Thoracic aorta (tissue), 2 donors: ENCODE measurements at places on chromosomes 7 and 10. TPM values are rescaled to one million over a fixed set of nuclear protein-coding genes. Genes with fewer than 3 reads are reported as not detected.

DENND11 gene
- total RNA-seq: 37.8 TPM

FEZF1 gene
- total RNA-seq: not detected

DGKI gene
- 10.3 TPM for total RNA-seq

EPHB4 gene
- 29.4 TPM for total RNA-seq

SLC37A3 gene
- total RNA-seq: 66.5 TPM

CTAGE4 gene
- total RNA-seq: 5.8 TPM

HOXA1 gene
- total RNA-seq: not detected

DNA sequence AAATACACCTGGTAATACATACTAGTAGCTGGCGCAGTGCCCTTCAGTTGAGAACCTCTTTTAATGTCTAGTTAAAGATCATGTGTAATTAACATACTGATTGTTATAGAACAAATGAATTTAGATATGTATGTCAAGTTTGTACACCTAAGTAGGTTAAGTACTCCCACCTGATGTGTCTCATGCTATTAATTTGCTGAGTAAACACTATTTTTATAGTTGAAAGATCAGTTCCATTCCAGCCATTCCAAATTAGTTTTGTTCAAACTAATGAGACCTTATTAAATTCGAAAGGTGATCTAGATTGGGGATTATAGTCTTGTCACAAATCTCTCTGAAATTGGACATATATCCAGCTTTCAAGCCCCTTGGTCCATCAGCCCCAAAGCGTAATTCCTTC, 710.0 kb downstream of the LRMDA start:
- no peak for DNase-seq
- H3K27me3 ChIP-seq: no peaks in the 10 kb centered on the region
- H3K4me3 ChIP-seq: no peak overlapping the region
- no peaks in the 10 kb centered on the region for H3K4me1 ChIP-seq
- no peak overlapping the region for H3K27ac ChIP-seq

GRCh38 chr10:17100586-17100985, 29.0 kb downstream of the CUBN start:
- H3K4me1 ChIP-seq: peaks cover 9% of the 10 kb centered on the region
- H3K27ac ChIP-seq: no peak overlapping the region
- H3K36me3 ChIP-seq: no peaks in the 10 kb centered on the region
- no peak overlapping the region for H3K4me3 ChIP-seq

DNA sequence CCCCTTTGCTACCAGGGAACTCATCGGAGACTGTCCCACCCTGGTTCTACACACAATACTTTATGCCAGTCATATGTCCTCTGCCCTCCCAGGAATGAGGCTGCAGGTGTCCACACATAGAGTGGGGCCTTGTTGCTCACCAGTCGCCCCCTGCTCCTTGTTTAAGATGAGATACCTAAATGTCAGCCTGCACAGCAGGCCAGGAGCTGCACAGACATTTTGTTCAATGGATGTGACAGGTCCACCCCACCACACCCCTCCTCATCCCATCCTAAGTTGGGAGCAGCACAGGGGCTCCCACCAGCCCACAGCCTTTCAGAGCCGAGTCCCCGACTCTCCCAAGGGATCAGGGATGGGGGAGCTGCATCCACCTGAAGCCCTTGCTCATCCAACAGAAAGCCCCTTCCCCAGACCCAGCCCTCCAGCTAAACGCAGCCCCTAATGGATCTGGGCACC, 6.2 kb upstream of the GRID1 start:
- H3K36me3 ChIP-seq: no peaks in the 10 kb centered on the region
- no peak overlapping the region for H3K27ac ChIP-seq
- DNase-seq: no peak
- no peaks in the 10 kb centered on the region for H3K27me3 ChIP-seq
- no peak overlapping the region for H3K4me3 ChIP-seq
- H3K4me1 ChIP-seq: peaks cover 3% of the 10 kb centered on the region

- no peaks in the 10 kb centered on the region for H3K27me3 ChIP-seq
- peak overlapping the region; percentile 24 for H3K4me3 ChIP-seq
- H3K36me3 ChIP-seq: no peaks in the 10 kb centered on the region
- H3K27ac ChIP-seq: no peak overlapping the region
Measured at GRCh38 chr10:4013651-4014121, 228.7 kb upstream of the KLF6 start.

- H3K4me1 ChIP-seq: no peaks in the 10 kb centered on the region
- H3K27me3 ChIP-seq: no peaks in the 10 kb centered on the region
- H3K4me3 ChIP-seq: no peak overlapping the region
- peaks cover 41% of the 10 kb centered on the region for H3K36me3 ChIP-seq
Measured at GRCh38 chr7:2212906-2213305, 19.8 kb downstream of the MAD1L1 start.

DNA sequence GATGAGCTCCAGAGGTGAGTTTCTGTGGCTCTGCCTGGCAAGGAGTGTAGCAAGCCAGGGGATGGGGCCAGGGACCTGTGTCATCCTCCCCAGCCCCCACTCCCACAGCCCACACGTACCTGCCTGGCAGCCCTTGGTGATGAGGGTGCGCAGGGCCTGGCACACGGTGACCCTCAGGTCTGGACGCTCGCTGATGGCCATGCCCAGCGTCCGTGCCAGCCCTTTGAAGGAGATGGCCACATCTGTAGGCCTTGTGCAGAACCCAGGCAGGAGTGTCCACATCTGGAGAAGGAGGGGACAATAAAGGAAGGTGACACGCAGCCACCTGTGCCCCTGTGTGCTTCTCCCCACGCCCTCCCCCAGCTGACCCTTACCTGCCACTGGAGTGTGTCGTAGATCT, 27.7 kb downstream of the RRP12 start:
- H3K4me1 ChIP-seq: no peaks in the 10 kb centered on the region
- no peak overlapping the region for H3K4me3 ChIP-seq
- peaks cover 25% of the 10 kb centered on the region for H3K36me3 ChIP-seq
- H3K27ac ChIP-seq: no peak overlapping the region
- no peak for DNase-seq

GRCh38 chr10:96850825-96851224, 18.7 kb downstream of the LCOR start:
- H3K27me3 ChIP-seq: no peaks in the 10 kb centered on the region
- H3K4me3 ChIP-seq: no peak overlapping the region
- peaks cover 11% of the 10 kb centered on the region for H3K4me1 ChIP-seq
- no peaks in the 10 kb centered on the region for H3K36me3 ChIP-seq

DNA sequence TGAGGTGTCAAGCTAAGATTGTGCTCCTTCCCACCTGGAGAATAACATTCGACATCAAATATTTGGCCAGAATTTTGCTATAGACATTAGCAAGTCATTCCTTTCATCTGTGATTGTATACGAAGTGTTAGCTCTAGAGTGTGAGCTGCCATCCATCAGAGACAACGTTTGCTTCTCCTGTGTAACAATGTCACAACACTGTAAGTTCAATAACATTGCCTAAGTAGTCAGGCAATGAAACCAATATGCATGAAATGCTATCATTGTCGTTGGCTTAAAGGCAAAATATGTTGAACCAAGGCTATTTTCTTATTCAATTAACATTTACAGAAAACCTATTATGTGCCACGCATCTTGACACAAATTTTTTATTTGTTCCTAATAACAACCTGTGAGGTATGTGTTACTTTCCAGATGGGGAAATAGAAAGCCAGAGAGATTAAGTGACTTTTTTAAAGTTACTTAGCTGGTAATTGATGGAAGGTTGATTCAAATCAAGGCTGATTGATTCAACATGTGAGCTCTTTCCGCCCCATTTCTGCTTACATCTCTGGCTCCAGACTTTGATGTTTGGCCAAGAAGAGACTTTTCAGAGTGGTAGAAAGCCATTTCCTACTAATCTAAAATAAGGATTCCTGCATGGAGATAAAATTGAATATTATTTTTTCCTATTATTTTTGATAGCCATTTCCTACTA, 32.0 kb downstream of the BET1 start:
- DNase-seq: no peak
- H3K36me3 ChIP-seq: no peaks in the 10 kb centered on the region
- H3K4me1 ChIP-seq: no peaks in the 10 kb centered on the region
- no peak overlapping the region for H3K27ac ChIP-seq

DNA sequence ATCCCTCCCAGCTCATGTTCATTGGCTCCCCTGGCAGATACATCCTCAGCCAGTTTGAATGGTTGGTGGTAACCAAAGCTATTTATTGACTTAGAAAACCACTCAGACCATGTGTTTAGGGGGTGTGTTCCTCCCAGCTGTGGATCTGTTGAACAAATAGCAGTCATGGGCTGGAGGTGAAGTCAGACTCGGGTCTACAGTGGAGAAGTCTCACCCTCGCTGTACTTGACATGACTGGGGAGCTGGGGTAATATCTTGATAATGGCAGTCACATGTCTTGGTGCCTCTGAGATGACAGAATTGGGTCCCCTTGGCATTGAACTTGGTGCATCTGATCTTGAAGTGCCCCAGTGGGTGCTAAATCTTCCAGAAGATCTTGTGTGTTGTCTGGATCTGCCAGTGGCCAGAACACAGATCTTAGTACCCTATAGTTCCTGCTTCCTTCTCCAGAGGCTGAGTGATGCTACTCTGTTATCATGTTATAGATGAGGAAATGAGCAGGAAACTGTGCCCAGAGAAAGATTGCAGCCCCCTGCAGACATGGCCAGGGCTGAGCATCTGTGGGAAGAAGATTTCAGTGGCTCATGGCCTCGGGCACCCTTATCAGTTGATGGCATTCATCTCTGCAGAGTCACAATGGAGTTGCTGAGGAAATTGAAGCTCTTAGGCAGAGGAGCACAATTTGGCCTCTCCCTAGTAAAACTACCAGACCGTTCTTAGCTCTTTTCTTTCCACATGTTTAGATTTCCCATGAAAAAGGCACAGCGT, 50.4 kb downstream of the ADRA2A start:
- no peaks in the 10 kb centered on the region for H3K27me3 ChIP-seq
- H3K4me1 ChIP-seq: no peaks in the 10 kb centered on the region

- no peak overlapping the region for H3K4me3 ChIP-seq
- H3K27ac ChIP-seq: no peak overlapping the region
- H3K36me3 ChIP-seq: no peaks in the 10 kb centered on the region
- H3K4me1 ChIP-seq: peaks cover 39% of the 10 kb centered on the region
- H3K27me3 ChIP-seq: no peaks in the 10 kb centered on the region
Measured at GRCh38 chr7:70384024-70384423, 747.9 kb upstream of the GALNT17 start.

DNA sequence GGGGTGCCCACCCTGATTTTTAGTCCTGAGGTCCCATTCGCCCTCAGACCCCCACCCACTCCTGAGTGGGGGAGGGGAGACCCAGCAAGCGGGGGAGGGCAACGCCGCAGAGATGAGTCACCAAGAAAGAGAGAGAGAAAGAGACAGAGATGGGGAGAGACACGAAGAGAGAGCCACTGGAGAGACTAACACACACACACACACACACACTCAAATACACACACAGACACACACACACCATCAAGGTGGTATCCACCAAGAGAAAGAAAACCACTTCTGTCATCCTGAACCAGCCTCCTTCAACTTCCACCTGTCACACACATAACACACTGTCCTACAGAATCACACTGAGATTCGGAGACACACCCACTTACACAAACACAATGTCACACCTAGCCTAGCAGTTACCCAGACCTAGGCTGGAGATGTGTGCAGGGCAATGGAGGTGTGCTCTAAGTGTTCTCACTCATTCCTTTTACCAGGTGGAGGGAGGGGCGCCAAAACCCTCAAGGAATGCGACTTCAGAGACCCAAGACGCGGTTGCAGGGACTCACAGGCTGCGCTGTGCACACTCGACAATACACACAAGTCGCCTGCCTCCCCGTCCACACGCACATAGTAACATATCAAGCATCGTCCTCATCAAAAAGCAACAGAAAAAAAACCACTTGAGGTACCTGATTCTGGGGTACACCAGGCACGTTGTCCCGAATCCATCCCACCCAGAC, 3.9 kb upstream of the VGF start:
- H3K27me3 ChIP-seq: peaks cover 49% of the 10 kb centered on the region
- H3K27ac ChIP-seq: no peak overlapping the region
- no peak overlapping the region for H3K4me3 ChIP-seq

- no peaks in the 10 kb centered on the region for H3K27me3 ChIP-seq
- no peak overlapping the region for H3K4me3 ChIP-seq
- H3K27ac ChIP-seq: no peak overlapping the region
- no peaks in the 10 kb centered on the region for H3K4me1 ChIP-seq
Measured at GRCh38 chr7:97506728-97507127, 225.2 kb upstream of the TAC1 start.

DNA sequence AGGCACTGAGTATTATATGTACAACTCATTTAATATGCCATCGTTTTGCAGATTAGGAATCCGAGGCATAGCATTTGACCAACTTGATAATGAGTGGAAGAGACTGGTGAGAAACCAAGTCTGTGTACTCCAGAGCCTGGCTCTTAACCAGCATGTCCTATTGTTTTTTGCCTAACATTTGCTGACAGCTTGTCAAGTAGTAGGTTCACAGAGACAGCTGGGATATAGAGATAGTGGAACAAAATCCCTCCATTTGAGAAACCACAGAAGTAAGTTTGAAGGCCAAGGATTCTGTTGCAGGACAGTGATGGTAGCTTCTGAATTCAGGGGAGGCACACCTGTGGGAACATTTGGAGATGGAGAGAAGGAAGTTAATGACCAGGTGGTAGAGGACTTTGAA, 206.9 kb upstream of the PRPS1L1 start:
- no peak overlapping the region for H3K27ac ChIP-seq
- no peaks in the 10 kb centered on the region for H3K4me1 ChIP-seq
- DNase-seq: no peak
